Stimulated activated CD8-positive, alpha-beta memory T cell treated with anti-CD3 and anti-CD28 coated beads, Interleukin-4, amount 100 ng/mL, for 1 hour (primary cell): ENCODE measurements at places on chromosomes 11 and 22.

DNA sequence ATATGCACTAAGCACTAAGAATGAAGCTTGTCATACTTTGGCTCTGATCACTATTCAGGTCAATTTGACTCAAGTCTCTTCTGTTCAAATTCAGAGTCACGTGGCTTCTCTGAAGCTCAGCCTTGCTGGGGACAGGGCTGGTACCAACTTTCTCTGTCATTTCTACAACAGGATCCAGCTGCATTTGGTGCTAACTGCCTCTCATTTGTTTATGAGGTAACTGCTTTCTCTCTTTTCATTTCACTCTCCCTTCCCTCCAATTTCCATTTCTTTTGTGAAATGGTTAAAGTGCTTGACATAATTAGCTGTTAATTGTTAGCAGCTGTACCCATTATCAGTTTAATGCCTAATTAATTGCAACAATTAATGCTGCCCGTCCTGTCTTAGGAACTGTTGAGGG, 259.7 kb upstream of the PLET1 start:
- no peak for DNase-seq

DNA sequence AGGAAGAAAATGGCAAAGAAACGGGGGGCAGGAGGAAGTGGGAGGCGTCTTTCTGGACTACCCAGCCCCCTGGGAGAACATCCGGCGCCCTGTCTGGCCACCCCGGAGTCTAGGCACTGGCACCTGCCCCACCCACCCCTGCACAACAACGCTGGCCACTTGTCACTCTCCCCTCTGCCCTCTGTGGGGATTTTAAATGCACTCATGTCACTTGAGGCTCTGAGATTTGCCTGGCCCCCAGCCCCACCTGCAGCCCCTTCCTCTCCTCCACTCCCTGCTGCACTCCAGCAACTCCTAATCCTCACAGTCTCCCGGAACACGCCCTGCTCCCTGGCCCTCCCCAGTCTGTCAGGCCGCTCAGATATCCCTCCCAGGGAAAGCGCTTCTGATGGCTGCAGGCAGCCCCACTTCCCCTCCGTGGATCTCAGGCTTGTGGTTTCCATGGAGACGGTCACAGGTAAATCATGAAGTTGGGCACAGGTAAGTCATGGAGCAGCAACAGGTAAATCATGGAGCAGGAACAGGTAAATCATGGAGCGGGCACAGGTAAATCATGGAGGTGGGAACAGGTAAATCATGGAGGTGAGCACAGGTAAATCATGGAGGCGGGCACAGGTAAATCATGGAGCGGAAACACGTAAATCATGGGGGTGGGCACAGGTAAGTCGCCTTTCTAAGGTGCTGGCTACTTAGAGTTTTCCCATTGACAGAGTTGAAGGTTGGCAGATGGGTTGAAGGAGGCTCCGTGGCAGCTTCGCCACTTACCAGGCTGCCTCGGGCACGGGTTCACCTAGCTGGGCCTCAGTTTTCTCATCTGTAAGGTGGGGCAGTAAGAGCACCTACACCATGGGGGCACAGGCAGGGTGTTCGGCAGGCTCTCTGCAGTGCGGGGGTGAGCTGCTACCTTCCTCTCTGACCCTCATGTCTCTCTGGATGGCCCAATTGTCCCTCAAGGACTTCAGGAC, 79.0 kb upstream of the SHISAL1 start:
- no peak for DNase-seq

DNA sequence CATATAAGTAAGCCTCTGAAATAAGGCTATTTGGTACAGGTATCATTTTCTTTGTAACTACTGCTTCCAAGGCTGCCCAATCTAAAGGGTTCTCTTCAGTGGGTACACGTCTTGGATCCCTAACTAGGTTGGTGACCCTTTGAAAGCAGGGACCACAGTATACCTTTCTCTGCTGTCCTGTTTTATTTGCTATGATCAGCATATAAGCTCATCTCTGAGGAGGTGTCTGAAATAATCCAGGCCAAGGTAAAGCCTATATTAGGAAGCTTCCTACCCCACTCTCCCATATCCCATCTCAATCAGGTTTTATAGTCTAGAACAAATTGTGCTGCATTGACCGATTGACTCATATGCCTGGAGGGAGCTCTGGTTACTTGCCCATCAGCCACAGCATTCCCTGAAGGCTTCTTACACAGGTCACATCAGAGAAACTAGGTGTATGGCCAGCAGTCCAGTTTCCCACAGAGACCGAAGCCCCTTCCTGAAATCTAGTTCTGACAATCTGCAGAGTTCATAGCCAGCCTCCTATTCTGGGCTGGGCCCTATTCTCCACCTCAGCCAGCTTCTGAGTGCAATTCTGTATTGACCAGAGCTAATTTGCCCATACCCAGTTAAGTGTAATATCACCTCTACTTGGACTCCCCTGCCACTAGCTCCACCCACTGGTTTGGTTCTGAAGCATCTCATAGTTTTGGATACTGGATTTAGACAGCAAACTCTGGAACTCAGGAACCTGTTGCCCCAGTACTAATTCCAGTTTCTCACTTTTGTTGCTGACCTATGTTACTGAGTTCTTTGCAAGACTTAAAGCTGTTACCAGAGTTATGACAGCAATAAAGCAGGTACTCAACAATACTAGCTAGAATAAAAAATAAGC, 62.1 kb upstream of the ARHGAP20 start:
- DNase-seq = no peak

GRCh38 chr11:123594188-123594901, 60.1 kb downstream of the SCN3B start:
- DNase-seq = no peak

DNA sequence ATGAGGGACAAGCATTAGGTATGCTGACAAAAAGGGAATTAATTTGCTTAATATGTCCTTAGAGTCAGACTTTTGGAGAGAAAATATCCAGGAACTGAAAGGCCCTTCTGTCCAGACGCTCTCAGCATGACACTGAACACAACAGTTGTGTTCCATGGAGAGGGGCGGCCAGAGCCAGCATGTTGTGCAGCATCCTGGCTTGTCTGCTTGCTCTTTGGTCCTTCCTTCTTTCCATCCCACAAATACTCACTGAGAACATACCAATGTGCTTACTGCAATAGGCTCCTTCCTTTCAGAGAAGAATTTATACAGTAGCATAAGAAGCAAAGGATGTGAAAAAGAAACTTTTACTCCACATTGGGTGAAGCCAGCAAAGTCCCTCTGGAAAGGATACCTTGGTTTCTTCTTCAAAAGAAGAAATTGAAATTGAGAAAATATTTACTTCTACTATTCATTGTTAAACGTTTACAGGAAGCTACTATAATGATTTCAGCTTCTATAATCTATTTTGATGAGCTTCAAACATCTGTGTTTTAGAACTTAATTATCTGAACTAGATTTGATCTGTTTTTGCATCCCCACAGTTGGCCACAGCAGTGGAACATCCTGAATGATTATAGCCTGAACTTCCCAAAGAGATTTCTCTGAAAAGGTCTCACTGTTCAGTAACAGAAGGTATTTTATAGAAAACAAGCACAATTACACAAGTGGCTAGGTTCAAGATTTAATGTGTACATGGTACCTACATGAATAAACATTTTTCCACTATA, 304.1 kb upstream of the PITPNB start:
- no peak for DNase-seq

DNA sequence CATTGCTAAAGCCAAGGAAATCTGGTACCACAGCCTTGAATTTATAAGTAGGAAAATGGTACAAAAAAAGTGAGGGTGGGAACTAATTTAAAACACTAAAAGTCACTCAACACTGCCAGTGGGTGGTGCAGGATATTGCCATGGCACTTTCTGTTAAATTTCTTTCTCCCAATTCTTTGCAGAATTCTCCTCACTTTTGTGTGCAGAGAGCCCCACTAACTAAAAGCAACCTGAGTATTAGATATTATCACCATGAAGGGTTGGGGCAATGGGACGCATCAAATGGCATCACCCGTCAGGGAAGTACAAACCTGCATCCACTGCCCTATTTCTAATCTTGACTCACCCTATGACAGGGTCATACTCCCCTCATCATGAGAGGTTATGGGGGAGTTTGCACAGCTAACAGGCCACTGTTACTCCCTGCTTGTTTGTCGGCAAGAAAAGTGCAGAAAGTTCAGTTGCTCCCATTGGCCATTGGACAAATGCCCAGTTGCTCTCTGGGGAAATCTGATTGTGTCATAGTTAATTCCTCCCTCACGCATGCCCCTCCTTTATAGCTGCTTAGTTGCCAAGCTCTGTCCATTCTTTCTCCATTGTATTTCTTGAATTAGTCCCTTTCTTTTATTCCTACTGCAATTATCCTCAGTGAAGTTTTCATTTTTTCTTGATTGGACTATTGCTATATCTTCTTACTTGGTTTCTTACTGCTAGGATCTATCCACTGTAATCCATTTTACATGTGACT, 93.8 kb upstream of the BLID start:
- no peak for DNase-seq

- DNase-seq = peak; percentile 30
These were observed at the start of the genes RIBC2 and SMC1B for GRCh38 chr22:45413368-45414211. RIBC2 (plus strand) TSS chr22:45413693; CDS start chr22:45413887, 194 bp downstream. SMC1B (minus strand) TSS chr22:45413599; CDS start chr22:45413567, 32 bp downstream.

DNA sequence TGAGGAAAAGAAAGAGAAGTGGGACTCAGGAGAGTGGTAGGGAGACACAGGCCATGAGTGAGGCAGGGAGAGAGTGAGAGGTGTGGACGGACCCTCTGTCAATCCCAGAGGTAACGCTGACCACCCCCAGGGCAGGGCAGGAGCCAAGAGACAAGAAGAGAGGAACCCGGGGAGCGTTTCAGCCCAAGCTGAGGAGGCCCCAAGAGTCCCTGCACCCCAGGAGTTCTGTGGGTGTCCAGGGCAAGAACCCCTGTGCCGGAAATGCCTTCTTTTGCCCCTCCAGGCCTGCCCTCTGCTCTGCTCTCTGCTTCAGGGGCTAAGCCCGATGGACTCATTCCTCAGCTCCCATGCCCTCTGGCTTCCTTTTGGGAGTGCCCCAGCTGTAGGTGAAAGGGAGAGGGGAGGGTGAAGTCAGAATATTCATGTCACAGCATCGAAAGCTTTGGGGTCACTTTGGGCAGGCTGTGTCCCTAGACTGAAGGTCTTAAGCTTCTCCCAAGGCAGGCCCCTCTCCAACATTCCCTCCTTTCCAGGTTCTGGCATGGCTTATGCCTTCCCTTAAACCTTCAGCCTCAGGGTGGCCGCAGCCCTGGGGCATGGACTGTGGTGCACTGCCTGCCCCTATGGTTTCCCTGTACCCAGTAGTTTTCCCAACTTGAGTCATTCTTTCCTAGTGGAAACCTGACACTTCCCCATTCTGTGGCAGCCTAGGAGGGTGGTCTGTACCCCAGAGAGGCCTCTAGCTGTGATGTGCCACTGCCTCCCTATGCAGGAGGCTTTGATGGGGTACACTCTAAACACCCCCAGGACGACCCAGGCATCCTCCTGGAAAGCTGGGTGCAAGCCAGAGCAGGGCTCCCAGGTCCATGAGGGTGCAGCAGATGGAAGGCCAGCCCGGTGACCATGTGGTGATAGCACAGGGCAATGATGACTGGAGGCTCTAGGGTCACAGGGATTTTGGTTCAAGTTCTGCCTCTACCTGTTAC, 27.1 kb downstream of the MYEOV start:
- DNase-seq = no peak

- no peak for DNase-seq
These were observed 626.1 kb upstream of the ARHGAP42 start for GRCh38 chr11:100061006-100061405.

DNA sequence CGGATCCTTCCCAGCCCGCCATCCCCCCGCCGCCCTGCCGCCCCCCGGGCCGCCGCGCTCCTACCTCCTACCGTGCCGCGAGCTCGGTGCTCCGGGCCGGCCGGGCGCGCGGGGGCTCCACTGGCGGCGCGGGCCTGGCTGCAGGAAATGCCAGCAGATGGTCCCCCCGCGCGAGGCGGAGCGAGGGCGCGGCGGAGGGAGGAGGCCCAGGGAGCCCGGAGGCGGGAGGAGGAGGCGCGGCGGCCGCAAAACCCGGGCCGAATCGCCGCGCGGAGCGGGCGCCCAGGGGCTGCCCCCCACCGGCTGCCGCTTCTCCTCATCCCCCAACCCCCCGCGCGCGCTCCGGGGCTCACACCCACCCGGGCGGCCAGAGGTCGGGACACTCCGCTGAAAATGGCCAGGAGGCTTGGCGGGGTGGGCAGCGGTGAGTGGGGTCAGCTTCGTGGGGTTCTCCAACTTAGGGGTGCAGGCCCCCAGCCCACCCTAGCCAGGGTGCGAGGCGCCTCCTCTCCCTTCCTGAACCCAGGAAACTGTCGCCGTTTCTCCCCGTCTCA, at the start of gene OSBPL5:
Gene OSBPL5, minus strand, starts transcription at position 159 of the 554 bp plus-strand sequence. CDS start 36,162 bp downstream, outside the sequence.
- DNase-seq = no peak

DNA sequence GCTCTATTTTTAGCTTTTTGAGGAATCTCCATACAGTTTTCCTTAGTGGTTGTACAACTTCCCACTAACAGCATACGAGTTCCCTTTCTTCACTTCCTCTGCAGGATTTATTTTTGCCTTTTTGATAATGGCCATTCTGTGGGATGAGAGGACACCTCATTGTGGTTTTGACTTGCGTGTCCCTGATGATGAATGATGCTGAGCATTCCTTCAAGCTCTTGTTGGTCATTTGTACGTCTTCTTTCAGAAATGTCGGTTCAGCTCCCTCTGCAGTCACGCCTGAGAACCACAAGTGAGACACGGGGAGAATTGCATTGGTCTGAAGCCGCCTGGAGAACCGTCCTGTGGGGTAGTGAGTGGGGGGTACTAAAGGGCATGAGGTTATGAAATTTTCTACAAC, 2.0 kb upstream of the KRTAP5-10 start:
- DNase-seq = no peak

DNA sequence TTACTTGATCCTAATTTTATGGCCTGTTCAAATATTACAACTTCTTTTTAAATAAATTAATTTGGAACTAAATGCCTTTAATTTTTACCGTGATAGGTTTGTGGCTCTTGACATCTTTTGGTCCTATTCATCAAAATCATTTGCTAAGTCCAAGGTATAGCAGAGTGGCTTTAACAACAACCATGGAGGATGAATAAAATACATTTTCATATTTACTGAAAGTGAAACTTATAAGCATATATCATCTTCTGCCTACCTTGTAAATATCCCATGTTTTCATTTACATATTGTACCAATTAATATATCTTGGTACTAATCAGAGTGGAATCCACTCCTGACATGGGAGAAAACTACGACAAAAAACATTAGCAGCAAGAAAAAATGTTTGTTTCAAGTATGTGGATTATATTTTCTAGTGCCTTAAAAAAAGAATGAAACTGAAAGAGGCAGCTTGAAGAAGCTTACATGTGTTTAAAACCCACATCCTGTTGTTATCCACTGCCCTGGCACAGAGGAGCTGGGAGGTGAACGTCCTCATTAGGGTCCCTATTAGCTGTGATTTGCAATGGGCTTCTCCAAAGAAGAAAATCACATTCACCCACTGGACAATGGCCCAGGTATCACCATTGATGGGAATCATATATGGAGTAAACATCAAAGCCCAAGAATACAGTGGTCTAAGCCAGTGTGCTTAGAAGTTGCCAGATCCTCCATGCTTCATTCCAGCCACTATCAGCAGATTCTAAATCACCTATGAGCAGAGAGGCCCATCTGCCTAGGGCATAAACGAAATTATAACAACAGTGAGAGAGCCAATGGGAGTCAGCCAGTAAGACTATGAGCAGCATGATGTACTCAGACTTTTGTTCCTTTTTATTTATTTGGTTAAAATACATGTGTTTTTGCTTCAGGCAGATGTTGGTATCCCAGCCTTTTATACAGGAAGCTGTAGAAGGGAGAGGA, 84.7 kb downstream of the MAML2 start:
- no peak for DNase-seq
